ENCODE measurements at places on chromosomes 3 and 15.

DNA sequence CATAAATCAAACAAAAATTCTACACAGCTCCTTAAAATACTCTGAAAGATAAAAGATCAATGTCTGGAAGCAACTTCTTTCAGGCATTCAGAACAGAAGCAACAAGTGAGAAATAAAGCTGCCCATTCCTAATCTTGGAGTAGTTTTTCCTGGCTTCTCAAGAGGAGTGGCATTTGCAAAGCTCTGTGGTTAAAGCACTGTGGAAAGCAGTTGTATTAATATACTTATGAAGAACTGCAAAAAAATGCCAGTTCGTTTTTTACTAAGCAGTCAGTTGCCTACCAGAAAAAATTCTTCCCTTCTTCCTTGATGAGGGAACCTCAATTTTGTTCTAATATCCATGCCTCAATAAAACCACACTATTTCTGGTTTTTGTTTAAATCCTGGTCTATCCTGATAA lies 197.8 kb downstream of the TNIK start:
- DNase-seq = no peak

DNA sequence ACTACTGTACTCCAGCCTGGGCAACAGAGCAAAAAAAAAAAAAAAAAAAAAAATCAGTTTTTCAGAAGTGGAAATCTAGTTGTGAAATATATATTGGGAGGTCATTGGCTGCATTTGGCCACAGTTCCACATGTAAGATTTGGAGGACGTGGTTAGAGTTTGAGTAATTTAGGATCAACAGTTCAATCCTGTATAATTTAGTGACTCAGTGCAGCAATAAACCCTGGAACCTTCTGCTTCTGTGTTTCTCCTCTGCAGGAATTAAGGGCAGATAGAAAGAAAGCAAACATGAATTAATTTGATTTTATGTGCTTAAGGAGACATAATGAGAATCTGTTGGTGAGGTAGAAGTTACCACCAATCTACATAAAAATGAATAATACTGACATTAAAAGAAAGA lies 347.0 kb downstream of the PTPRG start:
- DNase-seq = no peak

GRCh38 chr3:49794431-49794830 lies 5.2 kb downstream of the CDHR4 start:
- no peak for DNase-seq

DNA sequence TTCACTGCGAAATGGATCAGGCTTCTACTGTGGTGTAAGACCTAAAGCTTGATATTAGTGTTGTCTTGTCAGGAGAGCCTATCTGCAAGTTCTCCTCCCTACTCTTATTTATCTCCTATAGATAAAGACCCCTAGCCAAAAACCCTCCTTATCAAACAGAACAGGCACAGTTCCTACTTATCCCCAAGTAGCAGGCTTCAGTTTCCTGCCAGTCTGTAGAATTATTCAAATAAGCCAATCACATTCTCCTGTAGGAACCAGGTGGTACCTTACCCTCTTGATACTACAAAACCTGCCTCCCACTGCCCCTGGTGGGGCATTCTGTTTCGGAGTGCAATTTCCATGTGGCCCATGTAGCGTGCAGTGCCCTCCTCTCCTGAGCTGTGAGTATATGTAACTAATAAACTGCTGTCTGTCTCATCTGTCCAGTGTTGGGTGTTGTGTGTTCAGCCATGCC lies 28.7 kb downstream of the HDGFL3 start:
- DNase-seq = no peak

DNA sequence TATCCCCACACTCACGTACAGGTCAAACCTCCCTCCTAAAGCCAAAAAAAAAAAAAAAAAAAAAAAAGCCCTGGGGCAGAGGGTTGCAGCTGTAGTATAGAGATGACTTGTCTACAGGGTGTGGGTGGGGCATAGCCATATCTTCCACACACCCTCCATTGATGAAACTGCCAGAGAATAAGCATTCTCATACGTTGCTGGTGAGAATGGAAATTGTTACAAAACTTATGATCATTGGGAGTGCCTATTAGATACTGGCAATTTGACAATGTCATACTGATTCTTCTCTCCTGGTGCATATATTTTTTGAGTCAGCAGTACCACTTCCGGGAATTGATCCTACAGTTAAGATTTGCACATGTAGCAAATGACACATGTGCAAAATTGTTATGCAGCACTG lies 11.0 kb upstream of the CTNNB1 start:
- DNase-seq = no peak

GRCh38 chr3:157335233-157336076 lies 101.2 kb upstream of the PTX3 start:
- no peak for DNase-seq

GRCh38 chr3:138329127-138329983 lies at the start of gene NME9:
Gene NME9 (minus strand): TSS chr3:138329851. CDS start chr3:138329335, 516 bp downstream.
- DNase-seq = peak; percentile 95

DNA sequence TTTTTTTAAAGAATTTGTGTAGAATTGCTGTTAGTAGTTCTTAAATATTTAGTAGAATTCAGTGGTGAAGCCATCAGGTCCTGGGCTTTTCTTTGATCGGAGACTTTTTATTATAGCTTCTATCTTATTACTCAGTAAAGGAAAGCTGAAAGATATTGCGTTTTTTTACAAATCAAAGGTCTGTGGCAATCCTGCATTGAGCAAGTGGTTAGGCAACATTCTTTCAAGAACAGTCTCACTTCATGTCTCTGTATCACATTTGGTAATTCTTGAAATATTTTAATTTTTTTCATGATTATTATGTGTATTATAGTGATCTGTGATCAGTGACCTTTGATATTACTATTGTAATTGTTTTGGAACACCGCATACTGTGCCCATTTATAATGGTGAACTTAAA lies 140.8 kb downstream of the UNC13C start:
- DNase-seq = no peak

- no peak for DNase-seq
Observed at GRCh38 chr3:57983734-57984518, 24.3 kb upstream of the FLNB start.

- DNase-seq = no peak
Observed at GRCh38 chr3:53597136-53597915, 102.9 kb downstream of the CACNA1D start.

GRCh38 chr3:30646181-30646876 lies 39.9 kb downstream of the TGFBR2 start:
- no peak for DNase-seq

DNA sequence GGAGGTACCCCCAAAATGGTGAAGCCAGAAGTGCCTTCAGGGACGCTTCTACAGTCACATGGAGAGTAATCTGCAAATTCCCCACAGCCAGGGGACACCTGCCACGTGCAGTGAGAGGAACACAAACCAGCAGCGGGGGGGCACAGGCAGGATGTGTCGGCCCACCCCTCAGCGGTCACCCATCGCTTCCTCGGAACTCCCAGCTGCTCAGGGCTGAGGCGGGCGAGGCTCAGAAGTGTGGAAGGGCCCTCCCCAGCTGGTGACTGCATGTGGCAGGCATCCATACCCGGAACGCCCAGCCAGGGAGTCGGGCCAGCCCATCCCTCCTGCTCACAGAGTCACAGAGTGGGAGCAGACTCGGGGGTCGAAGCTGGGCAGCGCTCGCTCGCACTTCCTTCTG lies 63.7 kb downstream of the SLC12A8 start:
- no peak for DNase-seq

GRCh38 chr3:45607790-45608189 lies 13.2 kb downstream of the LIMD1 start:
- DNase-seq = no peak

DNA sequence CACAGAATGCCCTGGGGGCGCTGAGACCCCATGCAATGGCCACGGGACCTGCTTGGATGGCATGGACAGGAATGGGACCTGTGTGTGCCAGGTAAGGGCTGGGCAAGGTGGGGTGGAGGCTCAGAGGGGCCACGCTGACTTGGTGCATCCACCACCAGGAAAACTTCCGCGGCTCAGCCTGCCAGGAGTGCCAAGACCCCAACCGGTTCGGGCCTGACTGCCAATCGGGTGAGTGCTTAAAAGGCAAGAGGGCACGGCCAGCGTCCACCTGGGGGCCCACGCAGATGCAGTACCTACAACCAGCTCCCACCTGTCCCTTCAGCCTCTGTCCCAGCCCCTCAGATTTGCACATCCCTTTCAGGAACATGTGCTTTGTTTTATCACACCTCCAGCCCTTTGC lies 6.9 kb downstream of the STAB1 start:
- DNase-seq = no peak

- no peak for DNase-seq
Observed at GRCh38 chr15:70514251-70514650, 249.1 kb downstream of the UACA start.

GRCh38 chr3:151412989-151413388 lies 28.4 kb upstream of the P2RY12 start:
- no peak for DNase-seq

GRCh38 chr3:4421121-4421520 lies 45.9 kb downstream of the SUMF1 start:
- DNase-seq = no peak

GRCh38 chr15:101086394-101087171 lies 165.3 kb downstream of the CHSY1 start:
- DNase-seq = no peak

DNA sequence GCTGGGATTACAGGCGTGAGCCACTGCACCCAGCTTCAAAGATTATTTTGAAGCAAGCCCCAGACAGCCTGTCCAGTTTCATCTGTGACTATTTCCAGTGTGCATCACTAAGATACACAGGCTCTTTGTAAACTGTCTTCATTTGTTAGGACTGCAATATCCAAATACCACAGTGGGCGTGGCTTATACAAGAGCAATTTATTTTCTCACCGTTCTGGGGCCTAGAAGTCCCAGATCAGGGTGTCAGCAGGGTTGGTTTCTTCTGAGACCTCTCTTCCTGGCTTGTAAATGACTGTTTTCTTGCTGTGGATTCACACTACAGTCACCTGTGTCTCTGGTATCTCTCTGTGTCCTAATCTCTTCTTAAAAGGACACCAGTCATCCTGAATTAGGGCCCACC lies 59.7 kb downstream of the RLBP1 start:
- no peak for DNase-seq

- DNase-seq = no peak
Observed at GRCh38 chr15:101148881-101149664, 102.8 kb downstream of the CHSY1 start.

DNA sequence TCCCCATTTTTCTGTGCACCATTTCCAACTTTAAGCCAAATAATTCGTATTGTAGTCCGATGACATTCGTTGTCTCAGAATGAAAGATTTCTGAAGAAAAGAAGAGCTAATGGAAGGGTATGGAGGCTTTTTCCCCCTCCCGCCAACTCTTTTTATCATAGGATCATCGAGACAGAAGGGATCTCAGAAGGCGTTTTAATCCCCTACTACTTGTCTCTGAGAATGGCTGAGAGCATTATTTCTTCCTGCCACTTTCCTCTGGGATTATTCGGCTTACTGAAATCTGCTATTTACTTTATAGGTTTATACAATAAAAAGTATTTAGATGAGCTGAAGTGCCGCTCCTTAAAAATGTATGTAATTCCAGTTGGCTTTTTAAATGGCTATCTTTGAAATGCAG lies 789.8 kb downstream of the EDEM1 start:
- DNase-seq = no peak

- no peak for DNase-seq
Observed at GRCh38 chr3:11306817-11307589, 34.8 kb downstream of the ATG7 start.

DNA sequence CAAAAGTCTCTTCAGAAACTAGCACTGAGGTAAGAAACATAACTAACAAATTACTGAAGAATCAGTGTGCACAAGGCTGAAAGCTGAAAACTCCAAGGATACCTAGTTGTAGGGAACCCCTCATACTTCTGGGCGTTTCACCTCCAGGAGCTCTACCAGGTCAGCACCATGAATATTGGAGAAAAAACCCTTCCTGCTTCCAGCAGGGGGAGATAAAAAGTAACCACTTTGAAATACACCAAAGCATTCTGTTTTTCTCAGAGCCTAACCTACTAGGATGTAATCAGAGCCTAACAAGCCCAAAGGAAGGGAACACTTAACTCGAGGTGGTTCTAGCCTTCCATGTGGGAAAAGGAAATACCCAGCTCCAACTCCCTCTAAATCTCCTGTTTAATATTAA lies 175.8 kb upstream of the MME start:
- peak; percentile 9 for DNase-seq

DNA sequence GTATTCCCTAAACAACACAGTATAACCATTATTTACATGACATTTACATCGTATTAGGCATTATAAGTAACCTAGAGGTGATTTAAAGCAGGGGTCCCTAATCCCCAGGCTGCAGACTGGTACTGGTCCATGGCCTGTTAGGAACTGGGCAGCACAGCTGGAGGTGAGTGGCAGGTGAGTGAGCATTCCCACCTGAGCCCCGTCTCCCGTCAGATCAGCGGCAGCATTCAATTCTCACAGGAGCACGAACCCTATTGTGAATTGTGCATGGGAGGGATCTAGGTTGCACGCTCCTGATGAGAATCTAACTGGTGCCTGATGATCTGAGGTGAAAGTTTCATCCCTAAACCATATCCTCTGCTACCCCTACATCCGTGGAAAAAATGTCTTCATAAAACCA lies 138.2 kb downstream of the ATP10A start:
- DNase-seq = no peak

DNA sequence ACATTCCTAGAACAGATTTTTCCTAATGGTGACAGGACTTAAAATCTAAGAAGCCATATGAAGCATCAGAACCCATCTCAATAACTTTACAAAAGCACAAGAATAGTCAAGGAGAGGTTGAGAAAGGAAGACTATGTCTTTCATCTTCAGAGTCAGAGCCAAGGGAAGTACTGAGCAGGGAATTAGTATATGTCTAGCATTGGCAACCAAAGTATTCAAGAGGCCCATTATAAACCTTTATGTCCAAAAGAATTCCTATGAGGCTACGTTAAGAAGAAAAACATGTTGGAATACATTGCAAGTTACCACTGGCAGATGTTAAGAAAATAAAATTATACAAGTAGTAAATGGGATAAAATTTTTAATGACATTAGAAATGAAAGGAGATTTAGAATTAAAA lies 150.5 kb downstream of the MAGI1 start:
- DNase-seq = no peak

DNA sequence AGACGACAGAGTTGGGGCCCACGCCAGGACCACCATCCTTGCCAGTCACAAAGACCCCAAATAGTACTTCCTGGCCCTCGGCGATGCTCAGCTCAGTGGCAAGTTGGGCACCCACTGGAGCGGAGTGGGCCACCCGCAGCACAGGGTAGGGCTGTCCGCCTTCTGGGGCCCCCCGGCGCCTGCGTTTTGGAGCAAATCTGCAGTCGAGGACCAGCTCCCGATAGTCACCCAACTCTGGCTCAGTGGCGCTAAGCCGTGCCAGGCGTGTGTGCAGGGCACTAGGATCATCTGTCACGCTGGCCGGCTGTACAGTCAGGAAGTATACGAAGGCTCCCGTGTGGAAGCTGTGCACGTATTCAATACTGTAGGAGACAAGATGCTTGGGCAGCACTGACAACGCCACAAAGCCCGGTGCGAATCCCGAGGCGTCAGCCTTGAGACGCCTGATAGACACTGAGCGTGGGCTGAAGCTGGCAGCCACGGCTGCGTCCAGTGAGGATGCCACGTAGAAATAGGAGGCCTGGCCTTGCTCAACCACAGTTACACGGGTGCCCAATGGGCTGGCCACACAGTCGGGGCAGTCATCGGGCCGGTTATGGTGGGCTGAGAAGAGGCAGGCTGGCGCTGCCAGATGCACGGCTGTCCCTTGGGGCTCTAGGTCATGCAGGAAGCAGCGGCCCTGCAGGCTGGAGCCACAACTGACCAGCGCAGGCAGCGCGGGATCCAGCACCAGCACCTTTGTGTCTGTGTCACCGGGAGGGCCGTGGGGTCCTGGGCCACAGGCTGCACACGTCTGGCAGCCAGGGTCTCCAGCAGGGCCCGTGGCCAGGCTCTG lies 945 bp downstream of the MST1R start:
- DNase-seq = no peak

- no peak for DNase-seq
Observed at GRCh38 chr3:30340500-30340899, 265.9 kb upstream of the TGFBR2 start.
